ENCODE measurements at places on chromosomes 7 and 10.

DNA sequence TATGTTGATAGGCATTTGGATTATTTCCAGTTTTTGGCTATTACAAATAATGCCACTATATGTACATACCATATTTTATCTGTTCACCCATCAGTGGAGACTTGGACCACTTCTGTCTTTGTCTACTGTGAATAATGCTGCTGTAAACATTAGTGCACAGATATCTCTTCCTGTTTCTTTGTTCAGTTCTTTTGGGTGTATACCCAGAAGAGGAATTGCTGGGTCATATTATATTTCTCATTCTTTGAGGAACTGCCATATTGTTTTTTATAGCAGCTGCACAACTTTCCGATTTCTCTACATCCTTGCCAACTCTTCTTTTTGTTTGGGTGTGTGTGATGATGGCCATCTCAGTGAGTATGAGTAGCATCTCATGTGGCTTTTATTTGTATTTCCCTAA, 218.0 kb downstream of the LRMDA start:
- H3K4me3 ChIP-seq: no peak overlapping the region
- no peaks in the 10 kb centered on the region for H3K27me3 ChIP-seq
- no peaks in the 10 kb centered on the region for H3K36me3 ChIP-seq
- DNase-seq: no peak

DNA sequence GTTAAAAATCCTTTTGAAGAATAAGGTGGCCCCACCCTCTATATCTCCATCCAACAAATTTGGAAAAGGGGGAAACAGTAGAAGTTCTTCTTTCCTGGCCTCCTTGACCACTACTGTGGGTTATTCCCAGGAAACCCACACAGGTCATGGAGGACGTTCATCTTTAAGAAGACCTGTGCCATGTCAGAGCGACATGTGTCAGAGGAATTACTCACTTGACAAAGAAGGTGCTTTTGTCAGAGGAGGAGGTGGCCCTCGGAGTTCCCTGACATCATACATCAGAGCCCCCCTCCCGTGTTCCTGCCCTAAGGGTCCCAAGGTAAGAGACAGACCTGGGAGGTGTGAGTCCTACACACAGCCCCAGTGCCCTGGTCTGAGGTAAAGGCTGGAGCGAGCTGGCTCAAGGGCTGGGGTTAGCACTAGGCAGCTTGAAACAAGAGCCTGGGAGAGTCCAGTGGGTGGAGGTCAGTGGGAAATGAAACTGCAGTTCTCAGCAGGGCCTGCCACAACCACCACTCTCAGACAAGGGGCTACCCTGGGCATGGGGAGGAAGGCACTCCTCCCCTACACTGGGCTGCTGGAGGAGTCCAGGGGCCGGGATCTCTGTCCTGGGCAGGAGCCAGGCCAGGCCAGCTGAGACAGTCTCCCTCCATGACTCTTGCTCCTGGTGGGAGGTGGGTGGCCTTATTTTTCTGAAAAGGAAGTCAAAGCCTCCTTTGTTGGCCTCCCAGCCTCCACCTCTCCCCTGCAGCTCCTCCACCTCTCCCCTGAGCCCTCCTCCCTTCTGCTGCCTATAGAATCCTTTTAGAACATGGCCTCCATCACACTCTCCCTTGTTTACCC, 21.8 kb upstream of the ZMIZ1 start:
- peaks cover 6% of the 10 kb centered on the region for H3K4me1 ChIP-seq
- H3K27me3 ChIP-seq: no peaks in the 10 kb centered on the region
- H3K36me3 ChIP-seq: no peaks in the 10 kb centered on the region
- H3K4me3 ChIP-seq: no peak overlapping the region
- DNase-seq: no peak
- H3K27ac ChIP-seq: no peak overlapping the region

DNA sequence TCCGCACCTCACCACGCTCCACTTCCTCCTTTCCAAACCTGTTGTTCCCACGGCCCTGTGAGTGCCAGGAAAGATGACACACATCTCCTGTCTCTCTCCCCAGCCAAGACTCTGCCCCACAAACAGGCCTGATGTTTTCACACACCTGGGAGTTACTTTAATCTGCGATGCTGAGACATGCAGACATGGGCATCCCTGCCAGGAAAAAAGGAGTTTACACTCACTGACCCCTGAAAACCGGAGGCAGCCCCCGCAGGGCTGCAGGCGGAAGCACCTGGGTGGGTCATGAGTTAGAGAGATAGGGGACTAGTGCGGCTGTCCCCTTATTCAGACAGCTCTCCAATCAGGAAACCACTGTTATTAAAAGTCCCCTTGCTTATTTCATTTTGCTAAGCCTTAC, 106.4 kb upstream of the CARD11 start:
- H3K27ac ChIP-seq: no peak overlapping the region
- H3K27me3 ChIP-seq: no peaks in the 10 kb centered on the region
- peak; percentile 32 for DNase-seq
- H3K4me3 ChIP-seq: no peak overlapping the region
- no peaks in the 10 kb centered on the region for H3K4me1 ChIP-seq

DNA sequence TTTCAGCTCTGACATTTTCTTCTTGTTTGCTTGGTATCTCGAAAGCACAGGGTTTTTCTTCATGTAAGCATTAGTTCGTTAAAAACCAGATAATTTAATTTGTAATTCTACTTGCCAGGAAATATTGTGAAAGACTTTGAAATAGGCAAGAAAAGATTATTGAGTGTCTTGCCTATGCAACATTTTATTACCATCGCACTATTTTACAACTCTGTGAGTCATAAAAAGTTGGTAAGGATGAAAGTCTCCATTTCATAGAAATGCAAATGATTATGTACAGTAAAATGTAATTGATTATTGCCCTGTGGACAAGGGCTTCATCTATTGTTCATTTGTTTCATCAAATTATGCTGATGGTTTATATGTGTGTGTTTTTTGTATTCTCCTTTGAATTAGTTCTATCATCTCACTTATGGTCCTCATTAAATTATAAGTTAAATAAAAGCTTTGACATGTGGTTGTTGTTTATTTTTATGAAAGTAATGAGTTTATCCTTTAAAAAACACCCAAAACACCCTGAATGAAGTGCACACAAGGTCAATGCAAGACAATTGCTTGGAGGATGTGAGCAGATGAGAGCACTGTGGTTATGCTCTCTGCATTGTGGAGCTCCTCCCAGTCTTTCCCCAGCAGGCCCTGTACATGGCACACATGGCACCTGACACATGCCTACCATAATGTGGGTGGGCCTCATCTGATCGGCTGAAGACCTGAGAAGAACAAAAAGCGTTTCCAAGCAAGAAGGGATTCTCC, 230.8 kb downstream of the CXCL12 start:
- no peaks in the 10 kb centered on the region for H3K27me3 ChIP-seq
- no peak overlapping the region for H3K4me3 ChIP-seq
- no peak overlapping the region for H3K27ac ChIP-seq
- no peak for DNase-seq

- peaks cover 17% of the 10 kb centered on the region for H3K4me1 ChIP-seq
- no peaks in the 10 kb centered on the region for H3K27me3 ChIP-seq
- DNase-seq: peak; percentile 67
- no peak overlapping the region for H3K27ac ChIP-seq
- H3K36me3 ChIP-seq: no peaks in the 10 kb centered on the region
These were observed 61.6 kb upstream of the BTRC start for GRCh38 chr10:101292194-101293006.

DNA sequence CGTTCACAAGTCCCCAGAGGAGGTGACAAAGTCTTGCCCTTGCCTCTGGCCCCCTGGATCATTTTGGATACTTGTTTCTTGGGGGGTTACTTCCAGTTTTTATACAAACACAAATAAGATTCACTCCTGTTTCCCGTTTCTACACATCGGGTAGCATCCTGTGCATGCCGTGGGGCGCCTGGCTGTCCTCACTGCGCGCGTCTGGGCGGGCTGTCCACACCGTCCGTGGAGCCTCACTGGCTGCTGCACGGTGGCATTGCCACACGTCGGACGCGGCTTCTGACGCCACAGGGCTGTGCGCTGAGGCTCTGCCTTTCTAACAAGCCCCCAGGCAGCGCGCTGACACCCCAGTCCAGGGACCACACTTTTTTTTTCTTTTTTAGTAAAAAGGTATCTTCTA, 18.4 kb downstream of the BNIP3 start:
- no peaks in the 10 kb centered on the region for H3K36me3 ChIP-seq
- H3K4me3 ChIP-seq: no peak overlapping the region
- H3K27me3 ChIP-seq: no peaks in the 10 kb centered on the region
- DNase-seq: no peak
- H3K4me1 ChIP-seq: no peaks in the 10 kb centered on the region

GRCh38 chr7:104940023-104940710, 73.8 kb upstream of the KMT2E start:
- no peak for DNase-seq
- H3K4me3 ChIP-seq: no peak overlapping the region
- no peaks in the 10 kb centered on the region for H3K27me3 ChIP-seq
- no peaks in the 10 kb centered on the region for H3K36me3 ChIP-seq

DNA sequence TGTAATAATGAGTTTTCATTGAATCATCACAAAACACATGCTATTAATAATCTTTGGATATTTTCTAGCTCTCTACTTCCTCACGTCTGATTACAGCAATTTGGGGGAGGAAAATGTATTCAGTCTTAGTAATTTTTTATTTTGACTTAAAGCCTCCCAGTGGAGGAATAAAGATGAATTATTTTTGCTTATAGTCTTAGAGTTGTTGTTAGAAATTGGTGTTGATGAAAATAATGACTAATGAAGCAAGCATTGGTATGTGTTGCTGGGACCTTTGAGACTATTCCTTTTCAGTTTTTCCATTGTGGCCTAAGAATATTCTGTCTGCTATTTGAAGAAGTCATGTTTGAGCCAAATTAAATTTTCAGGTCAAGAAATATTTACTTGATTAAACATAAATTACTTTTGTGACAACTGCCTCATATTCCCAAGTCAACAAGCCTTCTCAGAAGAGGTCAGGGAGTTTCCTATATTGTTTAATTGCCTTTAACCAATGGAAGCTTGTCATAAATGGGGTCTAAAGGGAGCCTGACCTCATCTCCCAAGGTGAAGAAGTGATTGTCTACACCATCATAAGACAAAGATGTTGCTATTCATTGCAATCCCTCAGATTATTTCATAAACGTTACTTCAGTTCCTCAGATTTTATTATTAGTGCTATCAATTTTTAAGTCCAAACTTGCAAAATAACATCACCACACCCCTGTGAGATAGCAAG, 90.0 kb downstream of the ST7 start:
- no peaks in the 10 kb centered on the region for H3K27me3 ChIP-seq
- no peak for DNase-seq
- no peak overlapping the region for H3K27ac ChIP-seq
- H3K4me3 ChIP-seq: no peak overlapping the region
- H3K4me1 ChIP-seq: no peaks in the 10 kb centered on the region

GRCh38 chr10:73922864-73923133, 11.9 kb downstream of the PLAU start:
- H3K36me3 ChIP-seq: no peaks in the 10 kb centered on the region
- no peaks in the 10 kb centered on the region for H3K27me3 ChIP-seq
- no peak for DNase-seq
- no peak overlapping the region for H3K4me3 ChIP-seq

DNA sequence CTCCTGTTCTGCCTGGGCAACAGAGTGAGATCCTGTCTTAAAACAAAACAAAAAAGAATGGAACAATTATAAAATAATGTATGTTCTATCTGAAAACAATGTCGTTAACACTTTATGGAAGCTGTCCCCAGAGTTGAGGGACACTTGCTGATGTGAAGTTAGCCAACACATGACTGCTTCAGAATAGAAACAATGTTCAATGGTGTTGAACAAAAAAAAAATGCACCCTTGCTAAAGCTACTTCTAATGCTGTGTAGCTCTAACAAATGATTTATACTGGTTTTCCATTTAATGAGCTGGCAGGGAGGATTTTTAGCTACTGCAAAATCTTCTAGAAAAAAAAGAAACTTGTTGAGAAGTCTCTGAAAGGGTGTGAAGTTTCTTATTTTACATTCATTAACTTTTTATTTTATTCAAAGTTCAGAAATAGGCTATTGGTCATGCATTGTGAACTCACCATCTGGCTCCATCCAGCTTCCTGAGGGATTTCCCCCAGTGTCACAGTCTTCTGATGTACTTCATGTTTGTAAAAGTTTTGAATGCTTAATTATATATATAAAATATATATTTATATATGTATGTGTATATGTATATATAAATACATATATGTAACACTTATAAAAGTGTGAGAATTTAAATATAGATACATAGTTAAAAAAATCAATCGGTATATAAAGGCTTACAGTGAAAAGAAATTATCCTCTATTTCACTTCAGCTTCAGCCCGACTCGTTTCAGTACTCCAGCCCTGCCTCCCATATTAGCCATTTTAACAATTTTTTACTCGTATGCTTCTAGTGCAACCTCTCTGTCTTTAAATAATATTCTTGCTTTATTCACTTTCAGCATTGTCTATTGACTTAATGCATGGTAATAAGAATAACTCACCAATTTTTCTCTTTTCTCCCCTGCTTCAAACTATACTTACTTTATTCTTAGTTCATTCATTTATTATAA, 35.0 kb downstream of the HDAC9 start:
- H3K4me1 ChIP-seq: no peaks in the 10 kb centered on the region
- no peak overlapping the region for H3K4me3 ChIP-seq
- H3K27ac ChIP-seq: no peak overlapping the region
- no peaks in the 10 kb centered on the region for H3K27me3 ChIP-seq

DNA sequence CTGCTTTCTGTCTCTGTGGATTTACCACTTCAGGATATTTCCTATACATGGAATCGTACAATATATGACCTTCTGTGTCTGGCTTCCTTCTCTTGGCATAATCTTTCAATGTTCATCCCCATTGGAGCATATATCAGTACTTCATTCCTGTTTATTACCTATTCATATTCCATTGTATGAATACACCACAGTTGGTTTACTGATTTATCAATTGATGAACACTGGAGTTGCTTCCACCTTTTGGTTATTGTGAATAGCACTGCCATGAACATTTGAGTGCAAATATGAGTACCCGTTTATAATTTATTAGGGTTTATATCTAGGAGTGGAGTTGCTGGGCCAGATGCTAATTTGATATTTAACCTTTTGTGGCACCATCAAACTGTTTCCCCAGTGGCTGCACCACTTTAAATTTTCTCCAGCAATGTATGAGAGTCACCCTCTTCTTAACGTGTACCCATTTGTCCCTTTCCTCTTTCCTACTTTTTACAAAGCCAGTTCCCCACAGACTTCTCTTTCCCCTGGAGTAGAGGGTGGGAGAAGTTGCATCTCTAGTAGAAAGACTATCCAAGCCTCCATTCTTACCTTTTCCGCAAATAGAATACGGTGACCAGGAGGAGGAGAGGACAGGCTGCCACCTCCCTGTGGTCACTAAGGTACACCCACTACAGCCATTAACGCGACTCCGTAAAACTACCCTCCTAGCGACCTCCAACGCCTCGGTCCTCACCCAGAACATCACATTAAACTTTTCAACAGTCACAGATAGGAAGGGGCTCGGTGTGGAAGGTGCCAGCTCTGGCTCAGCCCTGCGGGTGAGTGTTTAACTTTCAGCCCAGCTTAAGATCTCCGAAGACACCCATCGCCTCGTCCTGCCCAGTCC, 25.6 kb downstream of the SCD start:
- no peak for DNase-seq
- no peak overlapping the region for H3K4me3 ChIP-seq
- H3K27ac ChIP-seq: peak overlapping the region; percentile 95
- H3K36me3 ChIP-seq: no peaks in the 10 kb centered on the region
- H3K27me3 ChIP-seq: peaks cover 7% of the 10 kb centered on the region

GRCh38 chr10:77946084-77946483, 19.5 kb upstream of the DLG5 start:
- H3K4me3 ChIP-seq: no peak overlapping the region
- DNase-seq: peak; percentile 66
- no peaks in the 10 kb centered on the region for H3K27me3 ChIP-seq
- peaks cover 5% of the 10 kb centered on the region for H3K4me1 ChIP-seq

All from lung (tissue), 17 donors.